BJ (cell line): ENCODE measurements at places on chromosomes 7 and 10.
A peak's percentile ranks its signal among the peaks of the same experiment; 100 is the strongest.

DNA sequence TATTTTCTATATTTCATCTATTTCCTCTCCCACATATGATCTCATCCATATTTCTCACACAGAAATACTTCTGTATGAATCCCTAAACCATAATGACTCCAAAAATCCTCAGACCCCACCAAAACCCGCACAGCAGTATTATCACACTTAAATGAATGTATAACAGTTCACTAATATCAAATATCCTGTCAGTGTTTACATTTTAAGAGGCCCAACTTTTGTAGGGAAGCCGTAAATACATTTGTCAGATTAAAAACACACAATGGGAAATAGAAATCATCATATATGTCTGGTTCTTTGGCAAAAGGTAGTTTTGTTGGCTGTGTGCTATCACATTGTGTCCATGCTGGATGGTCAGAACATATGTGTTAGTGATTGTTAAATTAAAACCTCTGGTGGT lies 4.2 kb downstream of the AUTS2 start:
- no peak for DNase-seq

- DNase-seq, result no peak
These were observed at the start of gene EZH2 for GRCh38 chr7:148884049-148884298. Gene EZH2 (minus strand): TSS chr7:148884291. CDS start chr7:148847298, 36,993 bp downstream.

GRCh38 chr10:78381107-78381506 lies 347.4 kb downstream of the RPS24 start:
- DNase-seq, result no peak

DNA sequence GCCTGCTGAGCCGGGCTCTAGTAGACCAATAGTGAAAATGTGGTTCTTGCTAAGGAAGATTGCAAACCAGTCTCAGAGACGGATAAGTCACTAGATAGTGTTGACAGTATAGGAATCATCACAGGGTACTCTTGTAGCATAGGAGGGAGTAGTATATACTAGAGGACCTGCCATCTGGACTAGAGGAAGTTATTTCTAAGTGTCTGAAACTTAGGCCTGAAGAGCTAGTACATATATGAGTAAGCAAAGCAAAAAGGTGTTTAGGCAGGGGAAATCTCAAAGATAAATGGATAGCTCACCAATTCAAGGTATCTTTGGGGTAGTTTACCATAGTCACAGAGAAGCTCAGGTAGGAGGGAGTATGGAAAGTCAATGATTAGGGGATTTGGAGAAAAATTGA lies 428.1 kb downstream of the CNTNAP2 start:
- no peak for DNase-seq

DNA sequence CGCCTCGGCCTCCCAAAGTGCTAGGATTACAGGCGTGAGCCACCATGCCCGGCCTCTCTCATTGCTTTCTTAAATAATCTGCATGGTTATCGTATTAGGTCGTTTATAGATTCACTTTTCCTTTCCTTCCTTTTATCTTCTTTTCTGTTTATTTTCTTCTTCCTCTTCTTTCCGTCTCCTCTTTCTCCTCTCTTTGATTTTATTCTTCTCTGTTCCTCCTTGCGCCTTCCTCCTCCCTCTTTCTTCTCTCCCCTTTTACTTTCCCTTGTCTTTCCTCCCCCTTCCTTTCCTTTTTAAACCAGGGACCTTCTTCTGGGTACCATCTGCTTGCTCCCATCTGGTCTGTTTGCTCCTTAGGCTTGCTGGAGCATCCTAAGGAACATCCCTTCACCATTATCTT lies 18.6 kb downstream of the MLLT10 start:
- DNase-seq, result no peak

DNA sequence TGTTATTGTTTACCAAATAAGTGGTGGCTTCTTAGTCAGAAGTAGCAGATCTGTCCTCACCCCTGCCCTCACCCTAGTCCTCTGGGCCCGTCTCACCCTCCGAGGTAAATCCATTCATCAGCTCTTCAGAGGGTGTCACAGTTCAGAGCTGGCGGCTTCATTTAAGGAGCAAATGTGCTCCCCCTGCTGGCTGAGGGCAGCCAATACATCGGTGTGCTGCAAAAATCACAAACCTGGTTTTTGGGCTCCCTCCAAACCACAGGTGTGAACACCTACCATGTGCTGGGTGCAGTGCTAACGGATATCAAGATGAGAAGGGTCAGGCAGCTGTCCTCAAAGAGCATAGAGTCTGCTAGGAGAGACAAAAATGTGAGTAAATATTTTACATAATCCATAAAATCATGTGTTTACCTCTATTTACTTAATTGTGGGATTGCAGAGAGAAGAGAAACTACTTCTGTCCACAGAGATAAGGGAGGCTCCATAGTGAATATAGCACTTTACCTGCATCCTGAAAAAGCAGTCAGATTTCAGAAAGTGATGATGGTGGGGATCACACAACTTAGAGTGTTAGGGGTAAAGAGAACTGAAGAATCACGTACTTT lies 15.5 kb upstream of the CRTAC1 start:
- no peak for DNase-seq

DNA sequence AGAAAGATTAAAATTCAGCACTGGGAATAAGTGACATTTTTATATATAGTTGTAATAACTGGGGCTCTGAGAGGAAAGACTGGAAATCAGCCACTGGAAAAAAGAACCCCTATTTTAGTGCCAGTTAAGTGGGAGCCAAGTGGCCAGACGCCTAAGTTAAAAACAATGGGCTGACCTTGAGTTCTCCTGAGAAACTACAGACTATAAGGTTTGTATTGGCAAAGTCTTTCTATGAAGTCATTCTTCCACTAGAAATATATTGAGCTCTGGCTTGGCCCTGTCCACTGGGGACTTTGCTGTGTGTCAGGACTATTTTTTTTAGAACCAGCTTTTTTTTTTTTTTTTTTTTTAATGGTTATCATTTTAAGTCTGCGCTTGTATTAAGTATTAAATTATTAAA lies 210.6 kb upstream of the FZD8 start:
- no peak for DNase-seq

DNA sequence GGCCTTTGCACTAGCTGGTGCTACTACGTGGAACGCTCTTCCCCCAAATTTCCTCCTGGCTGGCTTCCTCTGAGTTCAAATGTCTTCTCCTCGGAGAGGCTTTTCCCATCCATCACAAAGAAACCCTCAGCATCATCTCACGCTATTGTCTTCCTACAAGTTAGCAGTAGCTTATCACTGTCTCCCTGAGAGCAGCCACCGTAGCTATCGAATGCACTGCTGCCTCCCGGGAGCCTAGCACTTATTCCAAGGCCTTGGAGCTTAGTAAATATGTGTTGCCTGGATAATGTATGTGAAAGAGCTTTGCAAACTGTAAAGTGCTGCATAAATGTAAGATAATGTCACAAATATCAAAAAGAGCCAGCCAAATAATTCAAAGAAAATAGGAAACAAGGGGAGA lies 124.4 kb downstream of the KCNMA1 start:
- no peak for DNase-seq

DNA sequence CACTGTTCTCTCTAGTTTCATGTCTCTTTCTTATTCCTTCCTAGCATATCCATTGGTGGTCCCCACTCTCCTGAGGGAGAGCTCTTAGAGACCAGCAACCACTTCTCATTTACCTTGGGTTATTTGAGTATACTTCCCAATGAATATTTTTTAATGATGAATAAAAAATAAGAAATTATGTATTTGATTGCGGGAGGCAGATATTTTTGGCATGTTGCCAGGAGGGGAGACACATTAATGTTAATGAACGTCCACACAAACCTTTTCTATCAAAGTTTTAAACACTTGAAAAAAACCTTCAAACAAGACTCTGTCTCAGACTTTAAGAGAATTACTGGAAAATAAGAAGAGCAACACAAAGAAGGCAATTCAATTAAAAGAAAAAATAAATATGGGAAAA lies 260.6 kb upstream of the MAGI2 start:
- DNase-seq, result no peak

DNA sequence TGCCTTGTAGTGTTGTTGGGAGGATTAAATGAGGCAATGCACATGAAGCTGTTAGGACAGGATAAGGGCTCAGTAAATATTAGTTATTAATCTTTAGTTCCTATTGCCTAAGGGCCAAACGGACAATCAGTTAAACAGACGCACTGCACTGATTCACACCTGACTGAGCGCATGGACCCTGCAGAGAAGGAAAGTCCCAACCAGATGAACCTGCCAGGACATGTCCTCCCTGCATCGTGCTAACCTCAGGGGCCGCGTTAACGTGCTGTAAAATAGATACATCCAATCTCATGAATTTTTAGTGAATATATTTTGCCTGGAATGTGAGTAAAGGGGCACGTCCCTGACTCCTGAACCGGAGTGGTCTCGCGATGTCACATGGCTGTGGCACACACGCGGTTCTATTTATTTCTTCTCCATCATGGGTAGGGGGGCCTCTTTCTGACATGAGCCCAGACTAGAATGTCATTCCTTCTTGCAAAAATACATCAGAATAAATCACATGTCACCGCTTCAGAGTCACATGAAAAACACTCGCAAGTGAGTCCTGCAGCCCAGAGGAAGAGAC lies 12.3 kb downstream of the ADARB2 start:
- DNase-seq, result no peak

DNA sequence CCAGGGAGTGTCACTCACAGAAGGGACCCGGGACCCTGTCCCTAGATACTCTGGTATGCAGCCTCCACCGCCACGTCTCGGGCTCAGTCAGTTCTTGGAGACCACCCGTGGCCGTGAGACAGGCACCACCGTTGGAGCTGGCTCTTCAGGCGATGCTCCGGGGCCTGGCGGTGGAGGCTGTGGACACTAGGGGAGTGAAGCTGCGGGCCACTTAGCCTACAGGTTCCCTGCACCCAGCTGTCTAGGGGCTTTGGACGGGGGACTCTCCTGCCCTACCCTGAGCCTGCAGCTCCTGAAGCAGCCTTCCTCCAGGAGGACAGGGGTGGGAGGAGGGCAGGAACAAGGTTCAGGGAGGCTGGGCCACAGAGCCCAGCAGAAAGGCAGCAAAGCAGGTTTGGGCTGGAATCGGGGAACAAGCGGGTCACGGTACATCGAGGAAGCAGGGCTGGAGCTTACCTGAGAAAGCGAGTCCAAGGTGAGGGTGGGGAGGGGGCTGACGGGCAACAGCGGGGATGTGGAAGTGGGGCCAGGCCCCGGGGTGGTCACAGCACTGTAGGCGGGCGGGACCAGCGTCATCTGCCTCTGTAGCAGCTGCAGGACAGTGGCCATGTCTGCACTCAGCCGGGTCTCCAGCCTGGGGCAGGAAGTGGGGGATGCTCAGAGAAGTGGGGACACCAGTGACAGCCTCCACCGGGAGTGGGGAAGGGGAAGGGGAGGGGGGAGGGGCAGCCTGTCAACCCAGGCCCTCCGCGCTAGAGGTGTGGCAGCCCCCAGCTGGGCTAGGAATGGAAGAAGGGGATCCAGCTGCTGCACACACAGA lies 31.5 kb downstream of the KCNH2 start:
- no peak for DNase-seq

GRCh38 chr7:136353287-136353686 lies 376.1 kb upstream of the MTPN start:
- DNase-seq, result no peak

GRCh38 chr7:18458830-18459229 lies 36.7 kb upstream of the HDAC9 start:
- DNase-seq, result no peak

DNA sequence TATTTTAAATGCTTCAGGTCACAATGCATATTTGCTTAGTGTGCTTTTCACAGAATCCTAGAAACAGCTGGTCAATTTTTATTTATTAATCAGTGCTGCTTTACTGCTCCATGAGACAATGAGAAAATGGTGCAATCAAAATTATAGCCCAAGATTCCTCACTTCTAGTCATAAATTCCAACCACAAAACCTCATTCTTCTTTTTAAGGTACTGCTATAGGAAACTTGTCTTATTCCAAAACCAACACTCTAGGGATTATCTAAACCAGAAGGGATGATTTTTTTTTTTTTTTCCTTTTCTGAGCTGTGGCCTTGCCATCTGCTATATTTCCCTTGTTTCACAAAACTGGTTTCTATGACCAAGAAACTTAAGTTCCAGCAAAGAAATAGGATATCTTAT lies 64.0 kb upstream of the SEMA3A start:
- DNase-seq, result peak; percentile 58

GRCh38 chr7:14999331-14999730 lies 96.8 kb upstream of the DGKB start:
- DNase-seq, result no peak

DNA sequence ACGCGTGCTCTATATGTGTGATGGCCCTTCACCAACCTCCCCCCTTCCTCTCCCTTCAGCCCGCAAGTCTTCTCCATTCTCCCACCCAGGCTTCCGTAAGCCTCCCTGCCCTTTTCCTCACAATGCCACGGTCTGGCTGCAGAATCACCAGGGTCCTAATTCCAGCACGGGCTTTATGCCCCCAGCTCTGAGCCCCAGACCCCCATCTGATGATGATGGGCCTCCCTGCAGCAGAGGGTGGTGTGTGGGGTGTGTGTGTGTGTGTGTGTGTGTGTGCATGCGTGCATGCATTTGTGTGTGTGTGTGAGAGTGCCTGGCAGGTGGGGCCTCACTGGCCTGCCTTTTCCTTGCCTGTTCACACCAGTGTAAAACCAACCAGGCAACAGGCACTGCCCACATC lies 109.9 kb downstream of the OAT start:
- DNase-seq, result no peak

GRCh38 chr7:23472956-23473843 lies 2.9 kb upstream of the IGF2BP3 start:
- no peak for DNase-seq

DNA sequence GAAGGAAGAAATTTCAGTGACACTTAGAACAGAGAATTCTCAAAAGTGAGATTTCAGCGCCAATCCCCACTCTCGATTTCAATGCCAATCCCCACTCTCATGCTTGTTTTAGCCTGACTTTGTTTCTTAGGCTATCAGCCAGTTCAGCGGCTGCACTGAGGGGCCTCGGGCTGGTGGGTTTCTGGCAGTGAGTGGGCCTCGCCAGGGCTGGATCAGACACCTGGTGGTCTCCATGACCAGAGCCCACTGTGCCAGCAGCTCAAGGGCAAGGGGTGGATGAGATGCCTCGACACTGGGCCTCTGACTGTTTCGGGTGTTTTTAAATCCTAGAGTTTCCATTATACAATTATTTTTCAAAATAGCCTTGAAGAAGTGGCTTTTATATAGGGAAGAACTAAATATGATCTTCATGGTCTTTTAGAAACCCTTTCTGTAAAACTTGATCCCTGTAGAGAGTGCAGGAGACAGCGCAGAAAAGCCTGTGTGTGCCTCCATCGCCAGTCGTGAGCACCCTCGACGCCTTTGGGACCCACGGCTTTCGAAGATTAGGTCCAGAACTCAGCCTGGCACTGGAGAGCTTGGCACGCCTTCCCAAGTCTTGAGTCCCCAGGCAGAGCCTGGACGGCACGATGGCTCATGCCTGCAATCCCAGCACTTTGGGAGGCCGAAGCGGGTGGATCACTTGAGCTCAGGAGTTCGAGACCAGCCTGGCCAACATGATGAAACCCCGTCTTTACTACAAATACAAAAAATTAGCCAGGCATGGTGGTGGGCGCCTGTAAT lies 76.2 kb downstream of the INPP5A start:
- no peak for DNase-seq

- no peak for DNase-seq
These were observed 55.7 kb downstream of the CCDC3 start for GRCh38 chr10:12945690-12946359.

- DNase-seq, result peak; percentile 77
These were observed 25.2 kb upstream of the ITGB1 start for GRCh38 chr10:32982911-32983909.

- DNase-seq, result no peak
These were observed 122.7 kb upstream of the TMEM229A start for GRCh38 chr7:124155432-124156022.
